ENCODE measurements at places on chromosomes 7 and 10. TPM values are rescaled to one million over a fixed set of nuclear protein-coding genes. Genes with fewer than 3 reads are reported as not detected.

The CPA4 gene
- 2.4 TPM for total RNA-seq

The FAM241B gene
- 1.0 TPM for total RNA-seq

The CYP2W1 gene
- 19.1 TPM for total RNA-seq

The PHKG1 gene
- total RNA-seq, result 65.2 TPM

The OPN1SW gene
- total RNA-seq, result not detected

The GCK gene
- 2.9 TPM for total RNA-seq
